H4 (cell line): ENCODE measurements at places on chromosomes 7 and 10. TPM values are rescaled to one million over a fixed set of nuclear protein-coding genes. Genes with fewer than 3 reads are reported as not detected.

DNA sequence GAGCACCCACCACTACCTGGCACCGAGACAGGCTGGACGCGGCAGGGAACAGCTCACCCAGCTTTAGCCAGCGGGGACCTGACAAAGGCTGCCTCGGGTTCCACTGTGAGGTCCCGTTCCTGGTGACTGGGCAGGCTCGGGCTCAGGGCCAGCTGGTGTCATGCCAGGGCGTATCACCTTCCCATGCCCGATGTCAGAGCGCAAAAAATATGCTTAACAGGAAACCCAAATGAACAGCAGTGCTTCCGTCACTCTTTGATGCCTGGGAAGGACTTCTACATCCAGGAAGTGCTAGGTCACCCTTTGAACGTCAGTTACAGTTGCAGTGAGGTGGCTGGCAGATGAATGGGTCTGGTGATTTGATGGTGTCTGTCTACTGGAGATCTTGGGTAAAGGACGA is 106.0 kb downstream of the ADARB2 start:
- DNase-seq, result no peak

DNA sequence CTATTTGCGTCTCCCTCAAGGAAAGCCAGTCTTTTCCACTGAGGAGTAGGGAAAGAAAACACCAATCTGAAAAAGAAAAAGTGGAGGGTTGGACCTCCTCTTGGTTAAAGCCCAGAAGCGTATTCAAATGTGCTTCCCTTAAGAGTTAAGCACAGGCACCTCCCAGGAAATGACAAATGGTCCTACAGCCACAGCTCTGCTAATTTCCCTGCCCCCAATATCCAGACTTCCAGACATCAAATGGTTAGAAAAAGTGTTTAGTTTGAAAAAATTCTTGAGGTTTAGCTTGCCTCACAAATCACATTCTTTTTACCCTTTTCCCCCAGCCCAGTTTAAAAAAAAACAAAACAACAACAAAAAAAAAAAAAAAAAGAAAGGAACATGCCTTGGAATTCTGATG is 19.0 kb upstream of the COL1A2 start:
- DNase-seq, result peak; percentile 99

GRCh38 chr7:54663186-54663585 is 95.8 kb downstream of the SEC61G start:
- DNase-seq, result no peak

DNA sequence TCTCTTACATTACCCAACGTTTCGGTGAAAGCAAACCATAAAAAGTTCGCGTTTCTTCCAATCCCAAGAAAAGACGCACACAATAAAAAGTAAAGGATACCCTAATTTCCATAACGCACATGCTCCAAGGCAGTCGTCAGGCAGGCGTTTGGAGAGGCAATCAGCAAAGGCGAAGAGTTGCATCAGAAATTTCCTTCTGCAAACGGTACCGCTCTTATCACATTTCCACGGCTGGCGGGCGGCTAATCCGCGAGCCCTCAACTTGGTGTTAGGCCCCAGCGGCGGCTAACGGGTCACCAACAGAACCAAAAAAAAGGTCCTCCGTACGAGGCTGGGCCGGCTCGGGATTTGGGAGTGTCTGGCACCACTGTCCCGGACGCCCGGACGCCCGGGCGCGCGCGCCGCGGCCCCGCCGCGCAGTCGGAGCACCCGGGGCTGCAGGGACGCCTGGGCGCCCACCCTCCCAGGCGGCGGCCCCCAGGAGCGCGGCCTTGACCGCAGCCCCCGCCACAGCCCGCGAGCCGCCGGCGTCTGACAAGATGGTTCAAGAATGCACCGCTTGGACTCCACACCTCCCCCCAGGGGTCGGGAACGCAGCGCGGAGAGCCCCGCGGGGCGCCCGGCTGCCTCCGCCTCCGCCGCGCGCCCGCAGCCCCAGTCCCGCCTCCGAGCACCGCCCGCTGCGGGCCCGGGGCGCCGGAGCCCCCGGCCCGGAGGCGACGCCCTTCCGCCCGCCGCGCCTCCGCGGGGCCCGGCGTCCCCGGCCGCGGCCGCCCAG is 9.8 kb upstream of the GRB10 start:
- DNase-seq, result peak; percentile 64

GRCh38 chr7:114786455-114786854 is 135.4 kb upstream of the MDFIC start:
- no peak for DNase-seq

DNA sequence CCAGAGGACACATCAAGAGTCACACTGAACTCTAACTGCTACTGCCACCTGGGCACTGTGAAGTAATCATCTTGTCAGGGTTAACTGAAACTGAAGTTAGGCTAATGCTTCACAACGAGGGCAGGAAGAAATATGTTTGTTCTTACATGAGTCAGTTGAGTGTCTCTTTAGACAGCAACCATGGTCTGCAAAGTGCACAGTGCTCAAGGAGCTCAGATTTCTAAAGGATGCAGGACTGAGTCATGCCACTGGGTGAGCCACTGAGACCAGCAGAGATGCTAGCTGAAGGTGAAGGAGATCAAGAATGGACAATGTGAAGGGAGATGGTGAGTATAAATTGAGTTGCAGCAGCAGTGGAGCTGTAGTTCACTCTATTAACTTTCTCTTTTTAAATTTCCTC is 76.0 kb upstream of the CTTNBP2 start:
- no peak for DNase-seq

GRCh38 chr7:42120191-42120590 is 116.8 kb downstream of the GLI3 start:
- DNase-seq, result no peak

DNA sequence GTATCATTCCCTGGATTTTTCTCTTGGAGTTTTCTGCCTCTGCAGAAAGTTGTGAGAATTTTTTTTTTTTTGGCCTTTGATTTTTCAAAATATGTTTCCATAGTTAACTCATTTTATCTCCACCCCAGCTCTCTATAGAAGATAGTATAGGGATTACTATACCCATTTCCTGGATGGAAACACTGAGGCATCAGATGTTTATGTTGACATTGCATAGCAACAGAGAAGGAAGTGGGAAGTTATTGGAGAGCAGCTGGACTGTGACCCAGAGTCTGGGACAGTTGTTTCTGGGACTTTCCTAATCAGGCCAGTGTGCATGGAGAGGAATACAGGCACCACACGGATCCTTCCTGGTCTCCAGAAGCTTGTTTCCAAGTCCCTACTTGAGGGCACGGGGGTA is 158.0 kb downstream of the CDH23 start:
- no peak for DNase-seq

DNA sequence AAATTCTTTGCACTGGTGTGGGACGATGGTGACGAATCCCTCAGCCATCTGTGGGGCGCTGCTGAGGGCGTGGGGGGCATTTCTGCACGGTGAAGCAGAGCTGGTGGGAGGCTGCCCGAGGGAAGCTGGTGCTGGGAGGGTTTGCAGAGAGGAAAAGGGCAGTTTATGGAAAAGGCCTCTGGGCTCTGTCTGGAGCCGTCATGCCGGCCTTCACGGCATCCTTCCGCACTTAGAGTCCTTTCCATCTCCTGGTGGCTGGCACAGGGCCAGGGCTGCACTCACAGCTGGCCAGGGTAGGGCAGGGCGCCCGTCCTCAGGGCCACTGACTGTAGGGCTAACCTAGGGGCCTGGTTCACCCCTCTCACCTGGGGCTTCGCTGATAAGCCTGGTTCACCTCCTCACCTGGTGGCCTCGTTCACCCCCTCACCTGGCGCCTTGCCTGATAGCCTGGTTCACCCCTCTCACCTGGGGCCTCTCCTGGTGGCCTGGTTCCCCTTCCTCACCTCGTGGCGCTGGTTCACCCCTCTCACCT is 598 bp upstream of the AMZ1 start:
- no peak for DNase-seq

DNA sequence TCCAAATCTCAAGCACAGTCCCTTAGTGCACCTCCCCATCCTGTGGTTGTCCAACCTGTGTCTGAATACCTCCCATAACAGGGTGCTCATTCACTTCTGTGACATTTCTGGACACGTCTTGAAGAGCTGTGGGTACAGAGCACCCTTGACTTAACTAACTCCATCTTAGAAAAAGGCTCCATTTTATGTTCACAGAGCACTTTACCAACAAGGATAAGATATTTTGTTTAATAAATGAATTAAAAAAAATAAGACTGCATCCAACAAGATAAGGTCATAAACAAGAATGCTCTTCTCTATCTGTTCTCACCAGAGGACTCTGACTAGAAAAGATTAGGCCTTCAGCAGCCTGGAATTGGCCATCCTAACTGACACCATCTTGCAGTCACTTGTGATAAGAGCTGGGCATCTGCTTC is 335.2 kb upstream of the ZNF32 start:
- no peak for DNase-seq

GRCh38 chr7:140402178-140402835 is 1.6 kb upstream of the RAB19 start:
- peak; percentile 75 for DNase-seq

DNA sequence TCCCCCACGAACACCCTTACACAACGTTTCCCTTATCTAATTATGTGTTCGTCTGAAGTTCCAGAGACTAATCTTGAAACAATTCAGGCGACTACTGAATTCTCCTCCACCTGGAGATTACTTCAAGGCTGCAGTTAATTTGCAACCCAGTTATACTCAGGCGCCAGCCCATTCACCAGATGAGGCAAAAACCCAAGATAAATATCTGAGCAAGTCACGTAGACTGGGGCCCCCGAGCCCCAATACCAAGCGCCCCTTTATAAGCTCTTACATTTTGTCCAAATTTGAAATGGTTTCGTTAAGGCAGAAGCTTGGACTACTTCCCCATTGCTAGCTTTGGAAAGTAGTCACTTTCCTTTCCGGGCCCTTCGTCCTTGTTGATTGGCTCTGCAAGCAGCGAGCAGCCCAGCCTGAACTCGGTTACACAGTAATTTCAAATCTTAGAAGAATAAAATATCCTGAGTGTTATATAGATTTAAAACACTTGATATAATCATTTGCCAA is 1.2 kb downstream of the TPK1 start:
- DNase-seq, result no peak

DNA sequence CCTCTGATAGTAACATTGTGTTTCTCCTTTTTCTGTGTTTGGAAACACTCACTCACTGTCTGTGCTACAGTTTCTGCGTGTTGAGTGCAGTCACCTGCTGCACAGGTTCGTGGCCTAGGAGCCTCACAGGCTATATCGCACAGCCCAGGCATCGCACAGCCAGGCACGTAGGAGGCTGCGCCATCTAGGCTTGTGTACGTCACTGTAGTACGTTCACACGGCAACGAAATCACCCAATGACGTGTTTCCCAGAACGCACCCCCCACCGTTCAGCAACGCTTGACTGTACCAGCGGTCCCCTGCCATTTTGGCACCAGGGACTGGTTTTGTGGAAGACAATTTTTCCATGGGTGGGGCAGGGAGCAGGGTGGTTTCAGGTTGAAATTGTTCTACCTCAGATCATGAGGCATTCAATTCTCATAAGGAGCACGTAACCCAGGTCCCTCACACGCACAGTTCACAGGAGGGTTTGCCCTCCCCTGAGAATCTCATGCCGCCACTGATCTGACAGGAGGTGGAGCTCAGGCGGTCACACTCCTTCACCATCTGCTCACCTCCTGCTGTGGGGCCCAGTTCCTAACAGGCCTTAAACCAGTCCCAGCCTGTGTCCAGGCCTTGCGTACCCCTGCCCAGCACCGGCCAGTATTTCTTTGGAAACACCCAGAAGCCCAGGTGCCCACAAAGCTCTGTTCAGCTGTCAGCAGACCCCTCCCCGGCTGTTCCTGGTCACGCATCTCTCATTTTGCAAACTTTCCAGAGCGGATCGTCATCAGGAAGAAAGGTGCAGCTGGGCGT is 23.2 kb upstream of the PRKAR1B start:
- no peak for DNase-seq

DNA sequence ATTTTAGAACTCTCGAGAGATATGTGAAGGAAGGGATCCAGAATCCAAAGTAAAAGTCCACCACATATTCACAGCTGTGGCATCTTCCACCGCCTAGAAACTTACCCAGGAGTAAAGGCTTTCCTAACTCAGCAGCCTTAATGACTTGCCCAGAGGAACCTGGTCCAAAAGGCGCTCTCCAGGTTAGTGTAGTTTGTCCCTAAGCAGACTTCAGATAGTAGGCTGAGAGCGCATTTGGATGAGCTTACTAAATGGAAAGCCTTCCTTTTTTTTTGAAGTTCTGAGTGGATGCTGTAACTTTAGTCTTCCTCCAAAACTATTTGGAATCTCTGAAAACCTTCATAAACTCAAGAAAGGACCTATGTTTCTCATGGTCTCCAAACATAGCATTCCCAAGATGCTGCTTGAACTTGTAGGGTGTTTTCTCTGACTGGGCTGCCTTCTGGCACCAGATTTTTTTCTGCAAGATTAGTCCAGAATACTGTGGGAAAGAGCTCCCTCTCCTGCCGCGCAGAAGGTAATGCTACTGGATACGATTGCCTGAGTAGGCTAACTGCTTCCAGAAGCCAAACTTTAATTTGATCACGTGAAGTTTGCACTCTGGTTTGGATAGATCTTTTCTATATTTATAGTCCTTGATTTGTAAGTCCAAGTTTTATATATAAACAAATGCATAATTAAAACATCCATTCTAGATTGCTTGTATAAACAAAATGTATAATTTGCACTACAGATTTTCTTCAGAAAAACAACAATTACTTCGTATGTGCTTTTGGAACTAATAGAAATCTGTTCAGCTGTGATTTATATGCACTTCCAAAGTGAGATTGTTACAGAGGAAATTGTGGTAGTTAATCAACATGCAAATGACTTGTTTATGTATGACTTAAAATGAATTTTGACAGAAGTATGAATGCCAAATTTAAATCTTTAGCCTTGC is 19.6 kb upstream of the GPR37 start:
- DNase-seq, result peak; percentile 72

The SPDYE5 gene
- not detected in 2 replicates for total RNA-seq

The ACSM6 gene
- not detected in 2 replicates for total RNA-seq
